ENCODE measurements at places on chromosomes 13 and 19.

DNA sequence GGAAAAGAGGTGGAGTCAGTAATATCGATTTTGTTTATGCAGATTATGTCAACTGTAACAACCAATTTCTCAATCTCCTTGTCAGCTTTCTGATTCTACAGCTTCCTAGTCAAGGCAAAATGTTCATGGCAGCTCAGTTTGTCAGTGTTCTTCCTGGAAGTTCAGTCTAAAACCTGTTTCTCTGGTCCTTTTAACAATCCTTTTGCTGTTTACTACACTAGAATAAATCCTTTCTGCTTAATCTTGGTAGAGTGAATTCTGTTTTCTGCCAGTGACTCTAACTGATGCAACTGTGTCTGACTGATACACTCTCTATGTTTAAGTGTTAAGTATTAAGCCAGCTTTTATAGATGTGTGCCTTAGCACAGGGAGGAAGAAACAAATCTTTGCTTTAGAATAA is 516.9 kb upstream of the KLF12 start:
- DNase-seq, result no peak

GRCh38 chr13:45670189-45670885 is 31.8 kb upstream of the CBY2 start:
- no peak for DNase-seq

DNA sequence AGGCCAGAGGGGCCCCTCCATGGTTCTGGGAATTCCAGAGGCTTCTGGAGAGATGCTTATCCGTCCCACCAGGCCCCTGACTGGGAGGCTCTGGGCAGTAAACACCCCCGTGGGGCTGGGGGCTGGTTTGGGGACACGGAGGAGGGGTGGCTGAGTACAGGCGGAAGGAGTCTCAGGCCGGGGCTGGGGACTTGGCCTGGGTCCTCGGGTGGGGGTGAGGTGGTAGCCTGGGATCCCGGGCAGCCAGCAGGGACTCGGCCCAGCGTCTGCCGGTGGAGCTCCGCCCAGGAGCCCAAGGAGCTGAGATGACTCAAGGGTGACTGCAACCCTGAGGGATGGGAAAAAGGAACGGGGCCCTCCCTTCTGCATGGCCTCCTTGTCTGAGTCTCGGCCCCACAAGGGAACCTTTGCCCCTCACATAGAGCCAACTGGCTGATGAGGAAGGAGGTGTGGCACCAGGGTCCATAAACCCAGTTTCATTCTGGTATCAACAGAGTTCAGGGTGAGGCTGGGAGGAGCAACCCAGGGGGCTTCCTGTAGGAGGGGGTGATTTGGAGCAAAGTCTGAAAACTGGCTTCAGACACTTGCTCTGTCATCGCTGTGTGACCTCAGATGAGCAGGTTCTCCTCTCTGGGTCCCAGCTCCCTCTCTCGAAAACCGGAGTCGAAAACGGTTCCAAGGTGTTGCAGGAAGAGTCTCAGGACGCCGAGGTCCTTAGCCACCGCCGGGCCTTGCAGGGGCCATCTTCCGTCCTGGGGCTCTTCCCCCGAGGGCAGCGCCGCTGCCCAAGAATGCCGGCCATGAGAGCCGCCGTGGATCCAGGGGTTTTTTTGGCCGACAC is 809 bp downstream of the MISP start:
- DNase-seq, result no peak

- DNase-seq, result no peak
These were observed 19.1 kb upstream of the TEX101 start for GRCh38 chr19:43395561-43395960.

- DNase-seq, result no peak
These were observed 328.8 kb downstream of the FOXO1 start for GRCh38 chr13:40337651-40338050.

GRCh38 chr13:109087916-109088623 is 458.7 kb downstream of the MYO16 start:
- no peak for DNase-seq

- peak; percentile 68 for DNase-seq
These were observed 19.9 kb downstream of the ZSWIM9 start for GRCh38 chr19:48190288-48190884.

DNA sequence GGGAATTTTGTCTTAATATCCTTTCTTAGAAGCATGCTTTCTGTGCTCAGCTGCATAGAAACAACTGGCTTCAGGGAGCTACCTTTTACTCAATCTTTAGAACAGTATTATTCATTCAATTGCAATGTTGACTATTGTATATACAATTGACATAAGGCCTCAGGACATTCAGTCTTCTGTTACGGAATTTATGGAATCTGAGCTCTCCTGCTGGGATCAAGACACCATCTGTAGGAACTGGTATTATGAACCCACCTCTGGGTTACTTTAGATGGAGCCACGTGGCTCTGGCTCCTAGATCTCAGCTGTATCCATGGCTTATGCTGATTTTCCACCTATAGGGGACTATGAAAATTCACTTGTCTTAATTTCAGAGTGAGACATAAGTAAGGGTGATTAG is 716.2 kb upstream of the GPC6 start:
- DNase-seq, result no peak
